ENCODE measurements at places on chromosomes 4 and X. TPM values are rescaled to one million over a fixed set of nuclear protein-coding genes. Genes with fewer than 3 reads are reported as not detected.

The ADRA2C gene
- 0.58 TPM for polyA plus RNA-seq

The TRPC5OS gene
- polyA plus RNA-seq: not detected

The ITIH6 gene
- polyA plus RNA-seq: not detected

The CWH43 gene
- not detected for polyA plus RNA-seq

The GPR50 gene
- polyA plus RNA-seq: not detected

The FAM47C gene
- not detected for polyA plus RNA-seq

The NSD2 gene
- 53.5 TPM for polyA plus RNA-seq

- H3K4me1 ChIP-seq: no peaks in the 10 kb centered on the region
- H3K27me3 ChIP-seq: no peaks in the 10 kb centered on the region
- H3K4me3 ChIP-seq: no peak overlapping the region
- no peak overlapping the region for H3K27ac ChIP-seq
- no peak for DNase-seq
Measured at GRCh38 chr4:139973616-139974015, 180.4 kb downstream of the MAML3 start.

- H3K4me3 ChIP-seq: no peak overlapping the region
- no peaks in the 10 kb centered on the region for H3K27me3 ChIP-seq
- no peaks in the 10 kb centered on the region for H3K4me1 ChIP-seq
- DNase-seq: no peak
- no peak overlapping the region for H3K27ac ChIP-seq
Measured at GRCh38 chrX:42967681-42968300, 189.8 kb upstream of the PPP1R2C start.

- DNase-seq: peak; percentile 10
- H3K4me1 ChIP-seq: no peaks in the 10 kb centered on the region
- H3K27me3 ChIP-seq: no peaks in the 10 kb centered on the region
Measured at GRCh38 chr4:22434895-22435294, 81.0 kb downstream of the ADGRA3 start.

DNA sequence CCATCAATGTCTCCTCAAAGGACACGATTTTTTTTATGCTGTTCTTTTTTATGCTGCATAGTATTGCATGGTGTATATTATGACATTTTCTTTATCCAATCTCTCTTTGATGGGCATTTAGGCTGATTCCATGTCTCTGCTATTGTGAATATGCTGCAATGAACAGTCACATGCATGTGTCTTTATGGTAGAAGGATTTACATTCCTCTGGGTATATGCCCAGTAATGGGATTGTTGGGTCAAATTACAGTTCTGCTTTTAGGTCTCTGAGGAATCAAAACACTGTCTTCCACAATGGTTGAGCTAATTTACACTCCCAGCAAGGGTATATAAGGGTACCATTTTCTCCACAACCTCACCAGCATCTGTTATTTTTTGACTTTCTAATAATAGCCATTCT, 113.9 kb downstream of the GRIA3 start:
- H3K27me3 ChIP-seq: no peaks in the 10 kb centered on the region
- H3K4me3 ChIP-seq: no peak overlapping the region
- DNase-seq: no peak
- no peaks in the 10 kb centered on the region for H3K4me1 ChIP-seq
- H3K27ac ChIP-seq: no peak overlapping the region

- no peak overlapping the region for H3K27ac ChIP-seq
- no peaks in the 10 kb centered on the region for H3K4me1 ChIP-seq
- H3K36me3 ChIP-seq: no peaks in the 10 kb centered on the region
- no peaks in the 10 kb centered on the region for H3K27me3 ChIP-seq
Measured at GRCh38 chrX:49862093-49862492, 17.2 kb upstream of the USP27X start.

- DNase-seq: no peak
- no peak overlapping the region for H3K4me3 ChIP-seq
- no peaks in the 10 kb centered on the region for H3K4me1 ChIP-seq
- no peaks in the 10 kb centered on the region for H3K27me3 ChIP-seq
- H3K27ac ChIP-seq: no peak overlapping the region
- H3K36me3 ChIP-seq: peaks cover 78% of the 10 kb centered on the region
Measured at GRCh38 chr4:94274912-94275311, 67.2 kb downstream of the SMARCAD1 start.

GRCh38 chrX:135295944-135296305, 13.4 kb upstream of the ETDC start:
- no peaks in the 10 kb centered on the region for H3K36me3 ChIP-seq
- H3K27ac ChIP-seq: no peak overlapping the region
- no peaks in the 10 kb centered on the region for H3K4me1 ChIP-seq

DNA sequence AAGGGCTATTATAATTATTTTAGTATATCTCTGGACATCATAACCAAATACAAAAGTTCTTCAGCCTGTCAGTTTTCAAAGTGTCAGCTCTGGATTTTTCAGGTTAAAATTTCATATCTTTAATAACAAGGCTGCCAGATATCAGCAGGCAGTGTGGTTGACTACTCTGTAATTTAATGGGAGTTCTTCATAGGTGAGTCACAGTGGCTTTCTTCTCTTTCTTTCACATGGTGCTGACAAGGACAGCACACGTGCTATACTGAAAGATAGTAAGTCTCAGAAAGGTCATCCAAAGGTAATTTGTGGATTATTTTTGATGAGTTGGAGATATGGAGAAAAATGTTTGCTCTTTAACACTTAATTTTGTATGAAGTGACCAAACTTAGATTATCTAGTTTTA, 43.2 kb downstream of the GALNT7 start:
- H3K4me1 ChIP-seq: peaks cover 43% of the 10 kb centered on the region
- no peak overlapping the region for H3K4me3 ChIP-seq
- no peaks in the 10 kb centered on the region for H3K27me3 ChIP-seq
- H3K27ac ChIP-seq: peak overlapping the region; percentile 30
- DNase-seq: peak; percentile 34

DNA sequence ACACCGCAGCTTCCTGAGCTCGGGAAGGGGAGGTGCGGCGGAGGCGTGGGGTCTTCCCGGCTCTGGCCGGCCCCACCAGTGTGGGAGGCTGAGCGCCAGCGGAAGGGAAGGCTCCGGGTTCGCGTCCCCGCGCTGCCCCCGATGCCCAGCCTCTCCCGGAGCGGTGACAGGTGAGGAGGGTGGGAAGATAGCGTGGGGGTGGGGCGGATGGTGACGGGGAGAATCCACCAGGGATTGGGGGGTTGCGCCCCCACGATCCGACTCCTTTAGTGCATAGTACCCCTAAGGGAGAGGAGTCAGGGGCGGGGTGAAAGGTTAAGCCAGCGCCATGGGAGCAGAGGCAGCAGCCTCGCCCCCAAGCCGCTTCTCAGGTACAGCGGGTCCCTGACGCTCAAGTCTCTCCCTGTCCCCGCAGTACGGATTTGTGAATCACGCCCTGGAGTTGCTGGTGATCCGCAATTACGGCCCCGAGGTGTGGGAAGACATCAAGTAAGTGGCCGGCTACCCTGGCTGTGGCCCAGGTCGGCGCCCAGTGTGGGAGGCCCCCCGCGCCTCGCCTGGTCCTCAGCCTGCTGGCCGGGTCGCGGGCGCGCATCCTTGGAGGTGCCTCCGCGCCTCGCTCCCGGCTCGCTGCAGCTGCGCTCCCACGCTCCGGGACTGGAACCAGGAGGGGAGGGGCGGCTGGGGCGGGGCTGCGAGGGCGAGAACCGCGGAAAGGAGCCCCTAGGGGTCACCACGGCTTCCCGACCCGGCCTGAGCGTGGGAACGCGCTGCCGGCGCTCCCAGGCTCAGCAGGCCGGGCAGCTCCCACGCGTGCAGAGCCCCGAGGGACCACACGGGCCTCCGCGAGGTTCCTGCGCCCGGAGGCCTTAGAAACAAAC, 791 bp downstream of the GUCY1B1 start:
- no peak overlapping the region for H3K4me3 ChIP-seq
- no peak overlapping the region for H3K27ac ChIP-seq
- no peaks in the 10 kb centered on the region for H3K27me3 ChIP-seq
- H3K36me3 ChIP-seq: no peaks in the 10 kb centered on the region
- 0 out of 2 replicates have a peak, but pooled peaks cover 3% of the 10 kb centered on the region for H3K4me1 ChIP-seq
- DNase-seq: no peak

DNA sequence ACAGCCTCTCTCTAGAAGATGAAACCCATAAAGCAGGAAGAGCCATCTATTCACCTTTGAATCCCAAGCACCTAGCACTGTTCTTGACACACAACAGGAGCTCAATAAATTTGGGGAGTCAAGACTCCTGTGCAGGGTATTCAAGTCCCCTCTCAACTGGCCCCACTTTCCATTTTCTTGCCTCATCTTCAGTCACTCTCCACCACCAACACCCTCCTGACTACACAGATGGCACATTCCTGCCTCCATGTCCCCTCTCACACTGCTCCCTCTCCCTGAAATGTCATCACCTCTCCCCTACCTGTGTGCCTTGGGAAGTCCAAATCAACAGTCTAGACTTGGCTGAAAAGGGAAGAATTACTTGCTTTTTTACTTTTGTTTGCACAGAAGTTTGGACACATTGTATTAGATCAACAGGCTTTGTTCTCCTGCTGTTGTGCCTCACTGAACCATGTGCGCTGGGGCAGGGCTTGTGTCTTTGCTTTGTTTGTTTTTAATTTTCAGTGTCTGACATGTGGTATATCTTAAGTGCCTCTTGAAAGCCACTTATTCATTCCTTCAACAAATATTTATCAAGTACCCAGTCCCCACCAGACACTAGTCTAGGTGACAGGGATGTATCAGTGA, 85.1 kb downstream of the APBB2 start:
- H3K36me3 ChIP-seq: no peaks in the 10 kb centered on the region
- DNase-seq: no peak
- no peaks in the 10 kb centered on the region for H3K4me1 ChIP-seq

All from K562 (cell line).